Breast epithelium (tissue), 4 donors: ENCODE measurements at places on chromosomes 5 and 9. TPM values are rescaled to one million over a fixed set of nuclear protein-coding genes. Genes with fewer than 3 reads are reported as not detected.
A peak's percentile ranks its signal among the peaks of the same experiment; 100 is the strongest.

DNA sequence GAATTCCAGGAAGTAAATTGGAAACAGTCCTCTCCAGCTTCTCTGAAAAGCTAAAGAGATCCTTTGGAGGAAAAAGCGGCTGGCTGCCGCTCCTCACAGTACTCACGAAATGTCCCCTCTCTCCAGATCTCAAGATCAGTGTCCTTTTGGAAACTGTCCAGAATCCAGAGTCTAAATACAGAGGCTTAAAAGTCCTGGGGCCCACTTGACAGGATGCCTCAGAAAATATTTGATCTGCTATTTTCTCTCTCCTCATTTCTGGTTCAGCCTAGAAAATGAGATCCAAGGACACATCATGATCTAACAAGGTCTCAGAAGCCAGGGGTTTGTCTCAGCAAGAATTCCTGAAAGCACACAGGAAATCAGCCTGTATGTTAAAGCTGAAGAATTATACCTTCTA lies 7.2 kb downstream of the C1QTNF2 start:
- no peaks in the 10 kb centered on the region for H3K4me1 ChIP-seq
- no peaks in the 10 kb centered on the region for H3K36me3 ChIP-seq

DNA sequence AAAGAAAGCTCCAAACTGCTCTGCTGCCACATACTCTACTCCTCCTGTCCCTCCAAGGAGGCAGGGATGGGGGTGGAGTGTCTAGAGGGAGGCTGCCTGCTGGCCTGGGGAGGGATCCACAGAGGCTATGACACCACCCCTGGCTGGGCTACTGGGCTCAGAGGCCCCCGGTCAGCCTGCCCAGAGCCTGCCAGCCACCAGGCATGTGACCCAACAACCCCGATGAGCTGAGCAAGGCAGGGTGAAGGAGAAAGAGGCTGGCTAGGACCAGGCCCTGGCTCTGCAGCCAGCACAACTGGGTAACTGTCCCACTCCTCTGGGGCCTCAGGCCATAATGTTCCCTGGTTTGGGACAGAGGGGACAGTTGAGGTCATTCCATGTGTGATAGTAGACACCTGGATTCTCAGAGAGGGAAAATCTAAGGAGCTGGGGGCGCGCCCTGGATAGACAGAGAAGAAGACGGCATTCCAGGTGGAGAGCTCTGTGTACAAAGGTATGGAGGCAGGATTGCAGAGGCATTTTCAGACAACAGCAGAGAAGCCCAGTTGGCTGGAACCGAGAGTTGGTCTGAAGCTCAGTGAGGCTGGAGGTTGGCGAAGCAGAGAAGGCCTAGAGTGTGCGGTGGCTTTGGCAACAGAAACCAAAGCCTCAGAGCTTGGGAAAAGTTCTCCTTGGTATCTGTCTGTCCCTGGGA lies 33.8 kb upstream of the IL17B start:
- no peak for DNase-seq
- no peaks in the 10 kb centered on the region for H3K36me3 ChIP-seq
- H3K27me3 ChIP-seq, result no peaks in the 10 kb centered on the region
- H3K4me3 ChIP-seq, result peak overlapping the region; percentile 42

GRCh38 chr5:180119903-180120236 lies 48.3 kb upstream of the RNF130 start:
- H3K4me1 ChIP-seq, result no peaks in the 10 kb centered on the region
- H3K36me3 ChIP-seq, result no peaks in the 10 kb centered on the region
- H3K27ac ChIP-seq, result no peak overlapping the region
- H3K27me3 ChIP-seq, result peaks cover 9% of the 10 kb centered on the region

LHX3 gene
- not detected for total RNA-seq

DNA sequence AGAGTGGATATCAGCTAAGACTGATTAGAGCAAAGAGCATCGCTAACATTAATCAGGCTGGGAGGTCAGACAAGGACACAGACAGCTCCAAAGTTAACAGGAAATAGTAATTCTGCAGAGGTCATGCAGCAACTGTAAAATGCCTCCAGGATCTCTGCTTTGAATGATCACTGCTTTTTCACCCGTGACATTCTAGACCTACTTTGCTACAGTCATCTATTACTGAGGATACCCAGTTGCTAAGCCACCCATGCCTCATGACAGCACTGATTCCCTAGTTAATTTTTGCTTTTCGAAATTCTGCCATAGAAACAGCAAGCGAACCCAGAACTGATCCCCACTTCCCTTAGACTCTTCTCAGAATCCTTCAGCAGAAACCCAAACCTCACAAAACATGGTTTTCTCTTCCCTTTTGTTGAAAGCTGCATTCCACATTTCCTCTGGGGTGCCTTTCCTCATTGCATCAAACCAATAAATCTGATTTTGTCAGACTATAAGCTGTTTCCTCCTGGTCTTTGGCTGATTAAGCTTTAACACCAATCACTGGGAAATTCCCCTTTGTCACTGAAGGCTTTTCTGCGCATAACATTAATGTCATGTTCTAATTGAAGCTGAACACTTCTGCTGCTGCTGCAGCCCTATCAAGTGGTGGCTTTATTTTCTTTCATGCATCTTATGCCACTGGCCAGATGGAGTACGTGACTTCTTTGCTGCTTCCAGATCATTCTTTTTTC lies 201.1 kb upstream of the CHD1 start:
- no peak overlapping the region for H3K4me3 ChIP-seq
- DNase-seq, result no peak
- no peaks in the 10 kb centered on the region for H3K4me1 ChIP-seq
- no peaks in the 10 kb centered on the region for H3K27me3 ChIP-seq

- no peak overlapping the region for H3K27ac ChIP-seq
- no peaks in the 10 kb centered on the region for H3K4me1 ChIP-seq
- H3K27me3 ChIP-seq, result no peaks in the 10 kb centered on the region
- H3K36me3 ChIP-seq, result no peaks in the 10 kb centered on the region
Observed at GRCh38 chr5:94276048-94276447, 342.4 kb downstream of the KIAA0825 start.

DNA sequence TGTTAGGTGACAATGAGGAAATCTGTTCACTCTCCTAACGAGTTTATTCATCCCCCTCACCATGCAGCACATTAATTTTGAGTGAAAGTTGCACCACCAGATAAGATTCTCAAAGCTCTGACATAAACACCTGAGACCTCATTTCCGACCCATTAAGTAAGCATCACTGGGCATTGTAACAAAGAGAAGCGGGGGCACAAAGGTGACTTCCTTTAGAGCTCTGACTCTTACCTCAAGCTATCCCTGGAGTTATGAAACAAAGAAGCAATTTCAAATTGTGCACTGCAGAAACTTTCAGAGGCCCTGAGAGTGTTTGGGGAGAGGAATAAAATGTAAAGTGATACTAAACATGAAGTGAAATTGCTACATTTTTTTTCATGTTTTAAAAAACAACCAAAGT lies 29.5 kb downstream of the C5orf15 start:
- no peaks in the 10 kb centered on the region for H3K36me3 ChIP-seq
- no peak overlapping the region for H3K4me3 ChIP-seq
- peaks cover 8% of the 10 kb centered on the region for H3K4me1 ChIP-seq
- H3K27me3 ChIP-seq, result no peaks in the 10 kb centered on the region
- DNase-seq, result no peak
- H3K27ac ChIP-seq, result no peak overlapping the region

IFNA21 gene
- total RNA-seq, result not detected

POU5F2 gene
- total RNA-seq, result 4.2 TPM

- no peaks in the 10 kb centered on the region for H3K4me1 ChIP-seq
- no peak overlapping the region for H3K4me3 ChIP-seq
- H3K36me3 ChIP-seq, result peaks cover 1% of the 10 kb centered on the region
- H3K27ac ChIP-seq, result no peak overlapping the region
- no peaks in the 10 kb centered on the region for H3K27me3 ChIP-seq
Observed at GRCh38 chr5:166369346-166369745, 1922.1 kb upstream of the WWC1 start.

DNA sequence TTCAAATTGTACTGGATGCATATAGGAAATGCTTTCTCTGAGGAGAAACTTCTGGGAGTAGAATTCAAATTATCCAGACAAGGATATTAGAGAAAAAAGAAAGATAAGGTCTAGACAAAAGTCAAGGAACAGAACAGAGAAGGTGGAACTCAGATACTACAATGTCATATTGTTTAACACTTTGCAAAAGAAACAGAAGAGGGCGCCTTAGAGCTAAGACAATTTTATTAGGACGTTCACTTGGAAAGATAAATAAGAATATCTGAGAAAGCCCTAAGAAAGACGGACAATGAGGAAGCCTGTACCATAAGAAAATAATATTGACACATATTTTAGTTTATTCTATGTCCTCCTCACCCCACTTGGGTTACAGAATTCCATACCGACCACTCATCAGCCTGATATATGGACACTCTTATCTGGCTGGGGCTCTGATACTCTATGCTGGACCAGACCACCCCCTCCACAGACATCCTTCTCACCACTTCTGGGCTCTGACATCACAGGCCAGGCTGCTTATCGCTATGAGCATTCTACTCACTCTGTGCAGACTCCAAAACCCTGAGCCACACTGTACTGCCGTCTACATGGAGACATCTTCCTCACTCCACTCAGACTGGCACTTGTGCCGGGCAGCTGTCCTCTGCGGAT lies 9.1 kb upstream of the AK3 start:
- H3K27me3 ChIP-seq, result no peaks in the 10 kb centered on the region
- no peaks in the 10 kb centered on the region for H3K4me1 ChIP-seq
- no peak overlapping the region for H3K27ac ChIP-seq
- no peak for DNase-seq
- H3K36me3 ChIP-seq, result no peaks in the 10 kb centered on the region
- H3K4me3 ChIP-seq, result no peak overlapping the region

DNA sequence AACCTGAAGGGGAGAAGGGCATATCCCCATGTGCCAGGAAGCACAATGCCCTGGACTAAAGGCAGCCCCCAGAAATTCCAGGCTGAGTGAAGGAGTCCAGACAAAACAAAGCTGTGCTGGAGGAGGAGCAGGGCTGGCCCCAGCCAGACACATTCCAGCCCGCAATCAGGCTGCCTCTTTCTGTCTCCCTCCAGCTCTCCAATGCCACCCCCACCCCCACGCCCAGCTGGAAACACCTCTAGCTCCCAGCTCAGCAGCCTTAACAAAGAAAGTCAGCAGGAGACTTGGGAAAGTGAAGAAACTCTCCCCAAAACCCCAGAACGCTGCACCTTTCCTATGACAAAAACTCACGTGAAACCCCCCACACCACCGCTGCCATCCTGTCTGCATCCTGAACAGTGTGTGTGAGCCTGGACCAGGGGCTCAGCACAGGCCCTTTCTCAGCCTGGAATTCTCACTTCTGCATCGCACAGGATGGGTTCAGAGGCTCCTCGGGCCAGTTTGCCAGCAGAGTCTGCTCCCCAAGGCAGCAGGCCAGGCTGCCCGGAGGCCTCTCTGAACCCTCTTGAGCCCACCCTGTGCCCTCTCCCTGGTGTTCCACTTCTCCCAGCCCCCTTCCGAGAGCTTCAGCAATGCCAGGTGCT lies 96.2 kb upstream of the ICE1 start:
- H3K4me1 ChIP-seq, result no peaks in the 10 kb centered on the region
- H3K27me3 ChIP-seq, result no peaks in the 10 kb centered on the region
- H3K4me3 ChIP-seq, result no peak overlapping the region
- H3K36me3 ChIP-seq, result no peaks in the 10 kb centered on the region

- no peaks in the 10 kb centered on the region for H3K36me3 ChIP-seq
- H3K4me1 ChIP-seq, result no peaks in the 10 kb centered on the region
- no peak for DNase-seq
- peak overlapping the region; percentile 98 for H3K4me3 ChIP-seq
- peak overlapping the region; percentile 91 for H3K27ac ChIP-seq
Observed at GRCh38 chr5:122844136-122844909, 1.1 kb upstream of the SNX24 start.

DNA sequence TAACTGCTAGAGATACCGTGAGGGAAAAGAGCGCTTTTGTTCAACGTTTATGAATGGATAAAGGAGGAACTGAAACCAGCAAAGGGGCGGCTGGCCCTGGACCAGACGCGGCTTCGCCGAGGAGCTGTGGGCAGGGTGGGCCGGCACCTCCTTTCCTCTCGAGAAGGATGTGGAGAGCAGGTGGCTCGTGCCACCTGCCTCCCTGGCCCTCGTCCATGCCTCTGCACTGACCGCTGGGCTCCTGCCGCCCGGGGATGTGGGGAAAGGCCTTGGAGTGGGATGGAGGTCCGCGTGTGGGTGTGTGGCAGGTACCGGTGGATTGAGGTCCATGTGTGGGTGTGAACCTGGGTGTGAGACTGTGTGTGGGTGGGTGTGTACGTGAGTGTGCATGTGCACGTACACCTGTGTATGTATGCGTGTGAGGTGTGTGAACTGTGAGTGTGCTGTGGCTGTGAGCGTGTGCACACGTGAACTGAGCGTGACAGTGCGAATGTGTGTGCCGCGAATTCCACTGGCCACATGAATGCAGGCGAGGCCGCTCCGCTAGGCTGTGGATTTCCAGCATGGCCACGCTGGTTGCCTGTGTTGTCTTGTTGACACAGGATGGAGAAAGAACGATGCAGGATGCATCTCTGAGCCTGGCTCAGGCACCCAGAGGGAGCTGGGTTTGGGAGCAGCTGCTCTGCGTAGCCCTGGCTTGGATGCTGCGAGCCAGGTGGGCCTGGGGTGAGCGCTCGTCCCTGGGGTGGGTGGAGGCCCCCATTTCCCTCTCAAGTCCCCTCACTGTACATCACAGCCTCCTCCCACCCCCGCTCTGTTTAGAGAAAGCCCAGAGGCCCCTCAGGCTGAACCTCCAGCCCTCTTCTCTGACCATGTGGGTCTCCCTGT lies 4.4 kb upstream of the CEP72 start:
- H3K4me1 ChIP-seq, result no peaks in the 10 kb centered on the region
- DNase-seq, result no peak
- H3K4me3 ChIP-seq, result no peak overlapping the region
- no peaks in the 10 kb centered on the region for H3K36me3 ChIP-seq

KLF9 gene
- 206 TPM for total RNA-seq

OR1Q1 gene
- total RNA-seq, result not detected

DNA sequence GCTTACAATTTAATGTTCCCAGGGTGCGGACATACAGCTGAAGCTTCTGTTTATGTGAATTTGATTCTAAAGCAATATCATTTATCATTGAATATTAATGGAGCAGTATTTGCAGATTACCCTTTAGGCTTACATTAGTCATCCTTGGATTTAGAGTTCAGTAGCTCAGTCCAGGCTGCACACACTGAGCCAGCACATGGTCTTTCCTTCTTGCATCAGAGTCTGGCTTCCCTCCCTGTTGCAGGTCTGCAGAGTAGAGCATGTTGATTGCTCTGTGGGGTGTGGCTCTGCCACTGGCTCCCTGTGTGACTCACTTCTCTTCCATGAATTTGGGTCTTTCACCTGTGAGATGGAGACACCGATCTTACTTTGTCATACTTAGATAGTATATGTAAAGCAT lies 36.8 kb downstream of the NSG2 start:
- H3K36me3 ChIP-seq, result no peaks in the 10 kb centered on the region
- H3K4me3 ChIP-seq, result no peak overlapping the region
- H3K27ac ChIP-seq, result no peak overlapping the region
- no peaks in the 10 kb centered on the region for H3K4me1 ChIP-seq
- DNase-seq, result no peak

DNA sequence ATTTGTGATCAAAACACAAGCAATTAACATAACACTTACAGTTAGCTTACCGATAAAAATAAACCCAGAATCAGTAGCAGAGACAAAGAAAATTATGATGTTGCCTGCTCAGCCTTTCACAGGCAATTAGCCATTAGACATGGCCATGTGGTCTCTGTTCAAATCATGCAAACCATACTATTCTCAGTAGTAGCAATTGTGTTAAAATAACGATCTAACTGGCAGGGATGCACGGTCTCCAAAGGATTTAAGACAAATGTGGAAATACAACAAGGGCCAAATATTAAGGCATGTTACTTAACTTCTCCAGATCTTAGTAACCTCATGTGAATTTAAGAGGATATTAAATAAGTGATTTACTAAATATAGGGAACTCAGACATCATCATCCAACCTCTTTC lies 59.5 kb downstream of the PTBP3 start:
- H3K36me3 ChIP-seq, result no peaks in the 10 kb centered on the region
- H3K27ac ChIP-seq, result no peak overlapping the region
- DNase-seq, result no peak
